Nucleus accumbens (tissue), 56 donors: ENCODE measurements at places on chromosomes 3 and 15.

DNA sequence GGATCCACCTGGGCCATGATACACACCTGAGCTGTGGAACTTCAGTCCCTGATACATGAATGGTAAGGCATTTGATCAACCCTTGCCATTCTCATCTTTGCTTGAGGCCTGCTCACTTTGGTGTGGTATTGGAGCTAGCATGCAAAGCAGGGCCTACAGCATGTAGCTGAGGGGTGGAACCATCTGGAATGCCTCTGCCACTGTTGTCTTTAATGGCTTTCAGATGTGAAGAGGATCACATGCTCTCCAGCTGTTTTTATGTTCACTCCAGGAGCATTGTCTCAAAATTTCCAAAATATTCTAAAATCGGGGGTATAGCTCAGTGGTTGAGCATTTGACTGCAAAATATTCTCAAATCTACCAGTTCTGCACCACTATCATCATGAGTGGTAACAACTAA, 64.4 kb upstream of the PHLDB2 start:
- DNase-seq, result no peak

DNA sequence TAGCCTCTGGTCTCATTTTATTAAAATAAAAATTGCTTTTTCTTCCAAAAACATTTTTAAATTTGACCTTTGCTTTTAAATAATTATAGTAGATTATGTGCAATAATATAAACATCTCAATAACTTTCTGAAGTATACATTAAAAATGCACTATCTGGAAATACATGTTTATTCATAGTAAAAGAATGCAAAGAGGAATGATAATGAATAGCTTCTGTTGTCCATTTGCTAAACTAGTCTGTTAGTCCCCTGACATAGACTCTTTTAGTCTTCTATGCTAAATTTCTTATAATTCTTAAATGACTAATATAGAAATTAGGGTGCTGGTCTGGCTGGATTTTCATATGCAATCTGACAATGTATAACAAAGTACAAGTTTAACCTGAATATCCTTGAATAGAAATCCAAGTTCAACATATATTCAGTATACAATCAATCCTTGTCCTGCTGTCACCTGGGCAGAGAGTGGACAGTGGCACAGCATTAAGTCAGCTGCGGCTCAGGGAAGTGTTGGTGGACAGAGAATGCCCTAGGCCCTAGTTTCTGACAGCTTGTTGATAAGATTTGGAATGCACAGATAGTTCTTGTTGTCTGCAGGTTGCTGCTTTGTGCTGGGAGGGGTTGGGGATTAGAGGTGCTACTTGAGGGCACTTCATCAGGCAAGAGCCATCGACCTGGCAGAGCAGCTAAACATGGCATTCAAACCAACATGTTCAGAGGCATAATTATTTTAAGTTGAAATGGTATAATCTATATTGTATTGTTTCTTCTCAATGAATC, 161.7 kb downstream of the MBNL1 start:
- DNase-seq, result no peak

DNA sequence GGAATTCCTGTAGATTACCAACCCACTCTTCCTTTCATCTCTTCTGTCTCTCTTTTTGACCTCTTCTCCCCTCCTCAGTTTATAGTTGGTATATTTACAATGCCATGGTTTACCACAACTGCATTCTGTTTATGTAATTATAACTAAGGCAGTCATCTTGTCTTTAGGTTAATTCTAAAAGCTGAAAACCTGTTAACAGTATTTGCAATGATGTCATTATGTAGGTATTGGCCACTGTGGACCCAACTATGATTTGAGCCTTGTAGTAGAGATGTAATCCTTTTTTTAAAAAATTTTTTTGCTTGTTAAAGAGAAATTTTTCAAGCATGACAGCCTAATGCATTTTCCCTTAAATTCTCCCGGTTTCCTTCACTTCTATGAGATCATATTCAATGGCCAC, 30.7 kb upstream of the CHST2 start:
- DNase-seq, result no peak

- no peak for DNase-seq
These were observed 6.5 kb upstream of the MINDY4B start for GRCh38 chr3:150911771-150912170.

DNA sequence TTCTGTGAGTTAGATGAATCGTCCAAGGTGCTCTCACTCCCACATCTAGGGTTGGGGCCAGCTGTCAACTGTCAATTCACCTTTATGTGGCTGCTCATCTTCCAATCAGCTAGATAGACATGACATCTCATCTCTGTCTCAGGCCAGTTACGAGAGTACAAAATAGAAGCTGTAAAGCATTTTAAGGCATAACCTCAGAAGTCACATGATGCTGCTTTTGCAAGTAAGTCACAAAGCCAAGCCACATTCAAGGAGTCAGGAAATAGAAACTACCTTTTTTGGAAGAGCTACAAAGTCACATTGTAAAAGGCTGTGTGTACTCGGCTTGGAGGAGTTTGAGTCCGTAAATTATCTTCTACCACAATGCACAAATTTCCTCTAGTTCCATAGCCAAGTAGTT, 5.1 kb upstream of the CCR1 start:
- DNase-seq, result no peak

GRCh38 chr3:122572940-122573412, 4.5 kb upstream of the PARP15 start:
- no peak for DNase-seq

DNA sequence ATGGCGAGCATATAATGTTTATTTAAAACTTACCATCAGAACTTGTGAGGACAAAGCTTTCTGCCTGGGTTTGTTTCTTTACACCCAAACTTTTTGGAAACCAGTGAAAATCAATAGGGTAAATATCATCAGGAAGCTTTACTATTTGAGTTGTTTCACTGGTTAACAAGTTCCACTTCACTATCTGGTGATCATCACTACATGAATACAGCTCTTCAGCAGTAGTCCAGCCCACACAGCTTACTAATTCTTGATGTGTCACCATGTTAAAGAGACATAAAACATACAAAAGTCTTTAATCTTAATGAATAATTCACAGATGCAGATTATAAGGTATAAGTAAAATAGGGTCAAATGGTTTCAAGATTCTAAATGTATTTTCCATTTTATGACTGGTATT, 17.6 kb downstream of the IFT80 start:
- no peak for DNase-seq

GRCh38 chr3:192553707-192554106, 173.6 kb downstream of the FGF12 start:
- no peak for DNase-seq

GRCh38 chr15:28110481-28110881, 11.4 kb upstream of the OCA2 start:
- DNase-seq, result no peak

- no peak for DNase-seq
These were observed 36.5 kb downstream of the DAPK2 start for GRCh38 chr15:64009798-64010261.

GRCh38 chr3:157493627-157494550, 9.3 kb downstream of the VEPH1 start:
- no peak for DNase-seq

- DNase-seq, result no peak
These were observed 7.3 kb downstream of the ILDR1 start for GRCh38 chr3:122014741-122015140.

GRCh38 chr3:64276131-64276530, 50.9 kb upstream of the PRICKLE2 start:
- DNase-seq, result no peak

DNA sequence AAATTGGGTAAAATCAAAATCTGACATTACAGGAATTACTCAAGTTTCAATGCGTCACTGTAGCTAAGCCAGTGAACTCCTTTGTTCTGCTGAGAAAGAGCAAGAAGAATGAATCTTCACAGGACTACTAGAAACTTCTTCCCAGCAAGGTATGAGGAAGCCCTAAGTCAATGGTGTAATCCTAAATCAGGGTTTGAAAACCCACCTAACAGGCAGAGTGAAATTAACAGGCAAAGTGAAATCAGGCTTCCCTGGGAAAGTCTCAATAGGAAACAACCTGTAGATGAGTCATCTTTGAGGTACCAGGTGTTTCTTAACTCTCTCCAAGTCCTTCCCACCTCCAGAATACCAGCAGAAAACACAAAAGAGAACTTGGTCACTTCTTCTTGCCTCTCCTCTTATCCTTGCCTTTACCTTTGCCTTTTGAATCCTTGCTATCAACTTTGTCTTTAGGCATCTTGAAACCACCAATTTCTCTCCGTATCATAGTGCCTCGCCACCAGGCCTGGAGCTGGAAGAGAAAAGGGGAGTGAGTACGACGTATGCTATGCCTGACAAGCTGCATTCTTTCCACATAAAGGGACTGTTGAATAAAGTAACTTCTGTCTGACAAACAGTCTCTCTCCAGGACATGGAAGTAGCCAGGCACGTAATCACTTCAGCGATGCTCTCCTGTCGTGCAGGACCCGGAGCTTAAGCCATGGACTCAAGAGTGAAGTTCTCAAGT, 60.6 kb upstream of the RPL35A start:
- DNase-seq, result no peak

DNA sequence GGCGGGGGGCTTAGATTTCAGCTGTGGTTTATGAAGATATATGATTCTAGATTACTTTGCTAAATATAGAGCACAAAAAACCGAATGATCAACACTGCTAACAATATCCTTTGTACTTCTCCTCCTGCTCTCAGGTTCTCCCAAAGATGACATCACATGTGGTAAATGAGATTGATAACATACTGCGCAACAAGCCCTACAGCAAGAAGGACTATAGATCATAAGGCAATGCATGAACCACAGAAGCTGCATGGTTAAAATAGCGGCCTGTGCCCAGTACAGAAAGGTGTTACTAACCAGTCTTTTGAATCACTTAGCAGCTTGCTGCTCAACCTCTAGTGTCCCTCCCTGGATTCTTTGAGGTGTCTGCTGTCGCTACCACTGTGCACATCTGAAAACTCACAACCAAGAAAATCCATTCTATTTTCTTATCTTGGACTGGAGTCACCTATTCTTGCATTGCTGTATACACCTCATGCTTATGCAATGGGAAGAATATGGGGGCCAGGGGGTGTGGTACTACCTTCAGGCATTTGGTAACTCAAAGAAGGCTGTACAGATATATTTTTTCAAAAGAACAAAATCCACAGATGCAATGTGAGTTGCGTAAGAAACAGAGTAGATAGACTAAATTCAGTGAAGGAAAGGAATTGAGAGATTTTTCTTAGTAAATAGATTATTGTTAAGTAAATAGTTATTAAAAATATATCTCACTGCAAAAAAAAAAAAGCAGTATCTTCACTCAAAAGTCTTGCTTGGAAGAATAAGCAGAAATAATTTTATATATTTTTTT, 18.2 kb downstream of the SSR3 start:
- DNase-seq, result no peak

- DNase-seq, result no peak
These were observed 88.7 kb downstream of the SEMA5B start for GRCh38 chr3:122938783-122939425.
